ENCODE measurements at places on chromosomes 3 and 15.
A peak's percentile ranks its signal among the peaks of the same experiment; 100 is the strongest.

GRCh38 chr3:133821767-133822638 is 16.4 kb downstream of the SRPRB start:
- H3K4me3 ChIP-seq, result no peak overlapping the region
- peak; percentile 71 for DNase-seq
- no peaks in the 10 kb centered on the region for H3K27me3 ChIP-seq
- H3K27ac ChIP-seq, result no peak overlapping the region

- H3K4me3 ChIP-seq, result no peak overlapping the region
- H3K36me3 ChIP-seq, result no peaks in the 10 kb centered on the region
- H3K27ac ChIP-seq, result no peak overlapping the region
- no peak for DNase-seq
These were observed 81.7 kb downstream of the CD47 start for GRCh38 chr3:108008931-108009639.

GRCh38 chr3:42262525-42262924 is 3.5 kb downstream of the CCK start:
- no peak overlapping the region for H3K4me3 ChIP-seq
- DNase-seq, result no peak
- H3K27ac ChIP-seq, result no peak overlapping the region
- H3K27me3 ChIP-seq, result peaks cover 63% of the 10 kb centered on the region

GRCh38 chr3:115226844-115227445 is 79.9 kb upstream of the ZBTB20 start:
- no peak for DNase-seq
- H3K27ac ChIP-seq, result no peak overlapping the region
- H3K4me1 ChIP-seq, result no peaks in the 10 kb centered on the region
- H3K27me3 ChIP-seq, result no peaks in the 10 kb centered on the region

DNA sequence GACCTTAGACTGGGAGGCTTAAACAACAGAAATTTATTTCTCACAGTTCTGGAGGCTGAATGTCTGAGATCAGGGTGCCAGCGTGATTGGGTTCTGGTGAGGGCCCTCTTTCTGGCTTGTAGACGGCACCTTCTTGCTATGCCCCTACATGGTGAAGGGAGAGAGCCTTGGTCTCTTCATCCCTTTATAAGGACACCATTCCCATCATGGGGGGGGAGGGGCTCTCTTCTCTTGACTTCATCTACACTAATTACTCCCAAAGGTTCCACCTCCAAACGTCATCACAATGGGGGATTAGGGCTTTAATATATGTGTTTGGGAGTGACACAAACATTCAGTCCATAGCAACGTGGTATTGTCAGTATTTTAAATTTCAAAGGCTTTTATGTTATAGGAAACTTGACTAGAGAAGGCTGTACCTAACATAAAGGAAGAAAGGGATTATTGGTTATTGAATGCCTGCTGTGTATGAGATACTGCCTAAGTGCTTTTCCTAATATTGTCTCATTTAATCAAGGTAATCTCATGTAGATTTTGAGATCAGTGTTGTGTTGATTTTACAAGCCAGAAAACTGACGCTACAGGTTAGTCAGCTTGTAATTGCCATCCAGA is 20.9 kb downstream of the SYN2 start:
- no peak overlapping the region for H3K27ac ChIP-seq
- no peaks in the 10 kb centered on the region for H3K4me1 ChIP-seq
- no peak overlapping the region for H3K4me3 ChIP-seq
- no peak for DNase-seq

DNA sequence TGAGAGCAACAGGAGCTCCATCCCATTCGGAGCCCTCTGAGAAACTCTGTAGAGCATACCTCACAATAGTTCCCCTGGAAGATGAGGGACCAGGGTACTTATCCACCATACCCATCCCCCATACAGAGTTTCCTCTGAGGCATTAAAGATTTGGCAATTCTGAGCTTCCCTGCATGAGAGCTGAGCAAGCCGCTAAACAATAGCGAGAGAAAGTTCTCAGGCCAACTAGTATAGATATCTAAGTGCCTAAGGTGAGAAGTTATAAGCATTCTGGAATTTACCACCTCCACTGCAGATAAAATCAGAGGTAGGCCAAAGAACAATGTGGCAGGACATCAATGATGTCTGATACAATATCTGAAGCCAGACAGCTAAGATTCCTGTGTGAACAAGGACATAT is 129.1 kb upstream of the MBNL1 start:
- H3K27me3 ChIP-seq, result no peaks in the 10 kb centered on the region
- H3K27ac ChIP-seq, result no peak overlapping the region

DNA sequence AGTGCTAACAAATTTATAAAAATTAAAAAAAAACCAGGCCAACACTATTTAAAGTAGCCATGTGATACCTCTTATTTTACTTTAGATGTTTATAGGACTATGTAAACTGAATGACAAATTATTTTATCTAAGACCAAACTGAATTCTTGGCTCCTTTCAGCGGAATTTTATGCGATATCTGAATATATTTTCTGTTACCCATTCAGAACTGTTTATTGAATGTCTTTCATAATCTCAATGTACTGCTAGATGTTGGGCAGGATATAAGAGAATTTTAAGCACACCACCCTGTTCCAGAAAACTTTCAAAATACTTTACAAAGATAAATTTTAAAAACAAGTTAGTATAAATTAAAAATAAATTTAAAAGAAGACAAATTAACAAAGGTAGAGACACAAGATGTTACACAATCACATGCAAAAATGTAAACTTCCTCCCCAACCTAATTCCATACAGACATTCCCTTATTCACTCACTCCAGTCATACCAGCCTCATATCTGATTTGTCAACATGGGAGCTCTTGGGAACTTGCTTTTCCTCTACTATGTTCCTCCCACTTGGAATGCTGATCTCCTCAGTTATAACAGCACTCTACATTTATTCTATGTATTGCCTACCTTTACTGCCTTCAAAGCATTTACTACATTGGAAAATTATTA is 154.6 kb upstream of the MBNL1 start:
- no peak for DNase-seq
- H3K4me3 ChIP-seq, result no peak overlapping the region
- H3K4me1 ChIP-seq, result no peaks in the 10 kb centered on the region
- H3K27me3 ChIP-seq, result no peaks in the 10 kb centered on the region
- H3K36me3 ChIP-seq, result no peaks in the 10 kb centered on the region
- H3K27ac ChIP-seq, result no peak overlapping the region

DNA sequence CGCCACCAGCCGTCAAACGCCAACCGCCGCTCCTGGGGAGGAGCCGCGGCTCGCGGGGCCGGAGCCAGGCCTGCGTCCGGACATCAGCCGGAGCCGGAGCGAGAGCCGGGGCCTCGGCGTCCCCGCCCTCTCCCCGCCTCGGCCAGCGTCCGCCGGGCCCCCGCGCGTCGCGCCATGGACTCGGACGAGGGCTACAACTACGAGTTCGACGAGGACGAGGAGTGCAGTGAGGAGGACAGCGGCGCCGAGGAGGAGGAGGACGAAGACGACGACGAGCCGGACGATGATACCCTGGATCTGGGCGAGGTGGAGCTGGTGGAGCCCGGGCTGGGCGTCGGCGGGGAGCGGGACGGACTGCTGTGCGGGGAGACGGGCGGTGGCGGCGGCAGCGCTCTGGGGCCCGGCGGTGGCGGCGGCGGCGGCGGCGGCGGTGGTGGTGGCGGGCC is 359 bp downstream of the ARIH1 start:
- H3K27ac ChIP-seq, result peak overlapping the region; percentile 100
- no peak for DNase-seq
- H3K36me3 ChIP-seq, result peaks cover 19% of the 10 kb centered on the region
- peaks cover 50% of the 10 kb centered on the region for H3K4me1 ChIP-seq

DNA sequence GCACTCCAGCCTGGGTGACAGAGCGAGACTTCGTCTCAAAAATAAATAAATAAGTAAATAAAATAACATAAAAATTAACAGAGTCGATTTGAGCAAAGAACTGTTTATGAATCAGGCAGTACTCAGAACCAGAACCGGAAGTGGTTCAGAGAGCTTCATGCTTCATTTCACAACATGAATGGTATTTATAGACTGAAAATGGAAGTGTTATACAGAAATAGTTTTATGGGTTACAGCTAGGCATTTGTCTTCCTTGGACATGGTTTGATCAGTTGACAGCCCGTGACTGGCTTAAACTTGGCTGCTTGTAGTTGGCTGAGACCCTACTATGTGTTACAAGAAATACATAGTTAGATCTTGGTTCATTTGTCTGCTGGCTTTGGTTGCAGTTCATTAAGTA is 216.0 kb upstream of the MCTP2 start:
- no peaks in the 10 kb centered on the region for H3K4me1 ChIP-seq
- no peaks in the 10 kb centered on the region for H3K27me3 ChIP-seq
- no peak overlapping the region for H3K27ac ChIP-seq
- no peak overlapping the region for H3K4me3 ChIP-seq
- no peak for DNase-seq

DNA sequence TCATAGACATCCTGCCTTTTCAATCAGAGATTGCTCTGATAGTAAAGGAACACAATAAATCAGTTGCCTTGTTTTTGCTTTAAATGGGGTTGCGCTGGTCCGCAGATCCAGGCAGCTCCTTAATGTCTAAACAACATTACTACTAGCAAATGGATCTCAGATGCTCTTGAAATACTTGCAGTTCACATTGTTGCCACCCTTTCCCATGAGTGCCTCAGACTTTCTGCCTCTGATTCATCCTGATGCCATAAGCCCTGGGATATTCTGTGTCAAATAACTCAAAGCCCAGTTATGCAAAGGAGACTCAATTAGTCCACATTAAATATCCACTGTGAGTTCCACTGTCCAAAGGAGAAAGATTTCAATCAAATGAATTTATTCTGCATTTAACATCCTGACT is 196.7 kb downstream of the PLCH1 start:
- no peaks in the 10 kb centered on the region for H3K4me1 ChIP-seq
- H3K36me3 ChIP-seq, result no peaks in the 10 kb centered on the region
- no peak overlapping the region for H3K27ac ChIP-seq
- H3K4me3 ChIP-seq, result no peak overlapping the region
- DNase-seq, result no peak

- H3K36me3 ChIP-seq, result peaks cover 32% of the 10 kb centered on the region
- peaks cover 58% of the 10 kb centered on the region for H3K4me1 ChIP-seq
- H3K27ac ChIP-seq, result peak overlapping the region; percentile 94
- no peak for DNase-seq
- H3K27me3 ChIP-seq, result no peaks in the 10 kb centered on the region
These were observed 111.1 kb upstream of the HACD2 start for GRCh38 chr3:123695731-123696640.

GRCh38 chr3:188476935-188477334 is 323.0 kb downstream of the LPP start:
- no peak overlapping the region for H3K4me3 ChIP-seq
- H3K4me1 ChIP-seq, result peaks cover 97% of the 10 kb centered on the region
- no peaks in the 10 kb centered on the region for H3K36me3 ChIP-seq
- H3K27ac ChIP-seq, result peak overlapping the region; percentile 40
- H3K27me3 ChIP-seq, result no peaks in the 10 kb centered on the region

GRCh38 chr15:48300038-48300437 is 31.2 kb upstream of the DUT start:
- H3K4me3 ChIP-seq, result no peak overlapping the region
- DNase-seq, result no peak
- no peaks in the 10 kb centered on the region for H3K36me3 ChIP-seq
- H3K4me1 ChIP-seq, result no peaks in the 10 kb centered on the region
- H3K27ac ChIP-seq, result no peak overlapping the region
- H3K27me3 ChIP-seq, result no peaks in the 10 kb centered on the region

GRCh38 chr15:100722551-100723314 is 120.3 kb downstream of the ASB7 start:
- H3K27me3 ChIP-seq, result no peaks in the 10 kb centered on the region
- no peak overlapping the region for H3K4me3 ChIP-seq
- no peaks in the 10 kb centered on the region for H3K36me3 ChIP-seq
- no peak for DNase-seq
- H3K27ac ChIP-seq, result peak overlapping the region; percentile 48

DNA sequence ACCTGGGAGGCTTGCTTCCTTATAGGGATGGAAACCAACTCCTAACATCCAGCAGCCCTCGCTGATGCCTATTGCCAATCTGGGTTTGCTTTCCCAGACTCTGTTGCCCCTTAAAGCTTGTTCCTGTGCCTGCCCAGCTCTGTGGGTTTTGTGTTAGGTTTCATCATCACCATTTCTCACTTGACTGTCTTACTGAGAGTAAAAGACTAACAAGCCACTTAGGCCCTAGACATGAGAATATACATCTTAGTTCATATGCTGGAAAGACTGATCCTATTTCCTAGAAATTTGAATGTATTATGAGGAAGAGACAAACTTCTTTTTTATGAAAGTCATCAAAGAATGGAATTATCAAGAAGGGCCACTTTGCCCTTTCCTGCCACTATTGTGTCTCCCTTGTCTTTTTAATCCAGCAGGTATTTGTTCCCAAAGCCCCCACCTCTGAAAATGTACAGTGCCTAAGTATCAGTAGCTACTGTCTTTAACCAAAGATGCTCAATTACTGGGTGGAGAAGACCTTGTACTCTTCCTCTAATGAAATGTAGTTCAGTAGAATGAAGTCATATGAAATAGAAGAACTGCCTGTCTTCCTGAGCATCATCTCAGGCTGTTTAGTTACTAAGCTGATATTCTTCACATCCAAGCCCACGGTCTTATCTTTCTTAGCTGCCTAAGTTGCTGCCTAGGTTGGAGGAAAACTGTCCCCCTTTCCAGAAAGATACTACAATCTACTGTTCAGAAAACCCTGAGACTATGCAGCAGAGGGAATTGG is 59.8 kb upstream of the ZPLD1 start:
- H3K27ac ChIP-seq, result no peak overlapping the region
- no peaks in the 10 kb centered on the region for H3K36me3 ChIP-seq
- no peak overlapping the region for H3K4me3 ChIP-seq

- no peaks in the 10 kb centered on the region for H3K36me3 ChIP-seq
- H3K27ac ChIP-seq, result no peak overlapping the region
- no peaks in the 10 kb centered on the region for H3K4me1 ChIP-seq
- DNase-seq, result no peak
- H3K4me3 ChIP-seq, result no peak overlapping the region
These were observed 291.0 kb upstream of the SATB1 start for GRCh38 chr3:18716101-18716500.

All from tibial artery (tissue), 4 donors.